ENCODE measurements at places on chromosomes 3 and 15.

GRCh38 chr15:38562278-38562677 is 2.3 kb downstream of the RASGRP1 start:
- DNase-seq, result no peak

DNA sequence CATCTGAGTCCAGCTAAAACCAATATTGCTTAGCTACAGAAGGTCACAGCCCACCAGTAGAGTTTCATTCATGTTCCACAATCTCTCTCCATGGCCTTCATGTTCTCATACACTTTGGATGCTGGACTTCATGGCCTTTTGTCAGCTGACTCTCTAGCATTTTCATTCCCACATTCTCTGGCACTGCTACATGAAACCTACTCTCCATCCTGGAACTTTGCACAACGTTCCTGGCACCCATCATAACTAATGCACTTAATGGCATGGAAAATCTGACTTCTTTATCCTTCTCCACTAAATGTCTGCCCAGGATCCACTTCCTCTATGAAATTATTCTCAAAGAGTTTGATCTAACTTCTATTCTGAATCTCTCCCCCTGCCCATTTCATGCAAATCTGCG is 56.9 kb downstream of the SLC9A9 start:
- no peak for DNase-seq

- no peak for DNase-seq
Observed at GRCh38 chr3:57298041-57298440, 5.6 kb upstream of the ASB14 start.

DNA sequence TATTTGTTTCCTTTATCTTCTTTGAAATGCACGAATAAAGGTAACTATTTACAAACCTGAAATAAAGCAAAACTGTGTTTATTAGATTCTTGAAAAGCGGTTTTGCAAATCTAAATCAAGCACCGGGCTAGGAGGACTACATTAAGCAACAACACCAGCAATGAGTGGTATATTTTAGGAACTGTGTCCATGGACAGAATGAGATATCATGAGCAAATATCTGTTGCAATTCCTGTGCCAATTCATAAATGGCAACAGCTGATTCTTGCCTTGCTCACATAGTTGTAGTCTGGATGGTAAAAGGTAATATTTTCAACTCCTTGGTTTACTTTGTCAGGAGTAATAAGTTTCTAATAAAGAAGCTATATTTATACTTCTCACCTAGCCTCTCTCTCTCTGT is 403.3 kb downstream of the LPP start:
- DNase-seq, result no peak

DNA sequence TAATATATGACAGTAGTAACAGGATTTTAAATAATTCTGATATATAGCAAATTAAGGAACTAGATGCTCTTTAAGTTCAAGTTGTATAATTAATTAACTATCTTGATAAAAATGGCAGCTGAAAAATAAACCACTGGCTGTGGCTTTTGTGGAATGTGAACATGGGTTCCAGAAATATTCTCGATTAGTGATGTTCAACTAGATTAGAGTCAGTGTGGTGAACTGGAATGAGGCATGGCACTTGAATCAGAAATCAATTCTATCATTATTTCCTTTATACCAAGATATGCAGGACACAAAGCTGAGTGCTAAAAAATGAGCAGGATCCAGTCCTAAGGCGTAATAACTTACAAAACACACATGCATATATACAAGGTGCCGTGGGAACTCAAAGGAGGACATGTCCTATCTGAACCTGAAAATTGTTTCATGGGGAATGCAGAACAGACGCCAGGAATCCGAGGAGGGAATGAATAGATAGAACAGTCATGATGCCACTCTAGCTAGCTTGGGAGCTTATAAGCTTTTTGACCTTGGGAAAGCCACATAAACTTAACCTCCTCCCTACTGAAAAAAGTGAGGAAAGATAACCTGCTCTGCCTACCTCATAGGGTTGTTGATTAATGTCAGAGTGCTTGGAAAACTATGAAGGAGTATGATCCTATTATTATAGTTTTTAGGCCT is 402.4 kb downstream of the PLCL2 start:
- no peak for DNase-seq

DNA sequence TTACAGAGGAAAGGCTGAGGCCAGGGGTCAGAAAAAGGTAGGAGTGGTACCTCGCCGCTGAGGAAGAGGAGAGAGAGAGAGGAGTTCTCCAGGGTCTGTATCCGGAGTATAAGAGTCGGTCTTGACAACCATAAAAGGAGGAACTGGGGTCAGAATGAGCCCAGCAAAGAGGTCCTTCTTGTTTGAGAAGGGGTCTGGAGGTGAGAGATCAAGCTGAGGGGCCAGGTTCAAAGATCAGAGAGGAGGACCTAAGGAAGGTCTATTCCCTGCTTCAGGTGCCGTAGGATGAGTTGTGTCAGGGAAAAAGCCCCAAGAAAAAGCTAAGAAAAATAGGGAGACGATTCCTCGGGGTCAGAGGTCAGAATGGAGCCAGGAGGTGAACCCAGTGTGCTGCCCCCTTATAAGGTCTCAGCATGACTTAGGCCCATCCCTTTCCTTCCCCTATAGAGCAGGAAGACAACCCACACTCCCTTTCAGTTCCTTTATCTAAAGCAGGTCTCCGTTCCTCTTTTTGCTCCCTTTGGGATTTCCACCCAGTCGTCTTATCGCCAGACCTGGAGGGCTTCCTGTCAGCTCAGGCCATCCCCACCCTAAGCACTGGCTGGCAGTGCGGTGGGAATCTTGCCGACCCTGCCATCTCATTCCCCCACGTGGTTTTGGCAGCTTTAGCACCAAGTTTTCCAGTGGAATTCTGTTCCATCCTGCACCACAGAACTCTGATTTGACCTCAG is 651 bp downstream of the MTMR14 start:
- no peak for DNase-seq

GRCh38 chr3:805326-805725 is 287.5 kb upstream of the CNTN6 start:
- no peak for DNase-seq

DNA sequence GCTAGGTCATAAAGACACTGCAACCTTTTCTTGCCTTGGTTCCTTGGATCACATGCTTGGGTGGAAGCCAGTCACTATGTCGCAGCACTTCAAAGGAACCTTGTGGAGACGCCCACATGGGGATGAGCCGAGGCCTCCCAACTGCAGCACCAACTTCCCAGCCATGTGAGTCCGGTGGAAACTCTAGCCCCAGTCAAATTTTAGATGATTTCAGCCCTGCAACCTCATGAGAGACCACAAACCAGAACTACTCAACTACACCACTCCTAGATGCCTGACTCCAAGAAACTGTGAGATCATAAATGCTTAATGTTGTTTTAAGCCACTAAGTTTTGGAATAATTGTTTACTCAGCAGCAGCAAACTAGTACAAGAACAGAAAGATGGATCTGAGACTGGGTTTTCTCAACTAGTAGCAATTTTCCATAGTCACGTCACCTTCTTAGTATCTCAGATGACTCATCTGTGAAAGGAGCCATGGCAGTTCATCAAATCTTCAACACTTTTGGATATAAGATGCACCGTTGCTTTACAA is 86.5 kb downstream of the MB21D2 start:
- no peak for DNase-seq

DNA sequence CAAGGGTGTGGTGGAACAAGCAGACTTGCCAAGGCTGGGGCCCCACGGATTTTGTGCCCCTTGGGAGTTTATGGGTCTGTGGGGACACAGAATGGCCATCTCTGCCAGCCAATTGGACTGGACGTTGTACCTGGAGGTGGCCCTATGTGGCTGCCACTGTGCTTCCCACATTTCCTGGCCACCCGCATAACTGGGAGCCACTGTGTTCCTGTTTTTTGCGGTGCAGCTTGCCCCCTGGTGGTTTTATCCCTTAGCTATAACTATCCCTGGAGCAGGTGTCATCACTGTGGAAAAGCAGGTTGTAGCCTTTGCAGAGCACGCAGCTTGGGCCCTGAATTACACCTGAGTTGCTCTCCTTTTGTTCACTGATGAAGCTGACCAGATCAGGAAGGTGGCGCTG is 306.3 kb downstream of the ZPLD1 start:
- DNase-seq, result no peak

DNA sequence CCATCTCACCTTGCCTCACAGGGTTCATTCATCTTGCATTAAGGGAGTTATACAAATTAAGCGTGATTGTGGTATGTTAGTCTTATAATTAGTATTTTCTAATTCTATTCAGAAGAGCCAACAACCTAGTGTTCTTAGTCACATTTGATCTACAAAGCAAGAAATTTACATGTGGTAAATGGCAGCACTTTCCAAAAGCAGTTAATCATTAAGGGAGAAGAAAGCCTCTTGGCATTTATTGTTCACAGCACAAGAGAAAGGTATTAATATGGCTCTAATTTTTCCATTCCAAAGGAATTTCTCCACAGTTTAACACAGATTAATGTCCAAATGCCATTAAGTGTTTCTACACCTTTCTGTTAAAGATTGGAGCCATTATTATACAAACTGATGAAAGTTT is 1077.1 kb downstream of the ZPLD1 start:
- DNase-seq, result no peak

DNA sequence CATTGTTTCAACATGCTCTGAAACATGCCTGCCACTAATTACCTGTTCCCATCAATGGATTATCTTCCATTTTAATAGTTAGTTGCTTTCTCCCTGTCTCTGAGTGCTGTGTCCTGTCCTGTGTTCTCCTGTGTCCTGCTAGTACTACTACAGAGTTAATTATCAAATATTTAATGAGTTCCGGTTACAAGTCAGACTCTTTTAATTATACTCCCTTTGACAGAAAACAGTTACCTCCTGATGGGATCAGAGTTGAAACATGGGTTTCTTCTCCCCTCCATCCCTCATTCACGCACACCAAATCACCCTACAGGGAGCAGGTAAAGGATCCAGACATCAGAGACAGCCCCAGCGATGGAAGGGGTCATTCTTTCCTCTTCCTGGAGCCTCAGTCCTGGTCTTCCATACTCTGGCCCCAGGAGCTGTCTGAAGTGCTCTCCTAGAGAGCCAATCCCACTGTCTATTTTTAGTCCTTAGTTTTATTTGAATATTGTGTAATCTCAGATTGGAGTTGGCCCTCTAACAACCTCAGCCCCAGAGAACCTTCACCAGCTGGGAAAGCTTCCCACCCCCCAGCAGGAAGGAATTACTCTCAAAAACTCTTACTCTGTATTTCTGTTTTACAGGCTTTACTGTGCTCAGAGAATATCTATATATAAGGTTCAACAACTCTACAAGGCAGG is 137.0 kb upstream of the C2CD4B start:
- no peak for DNase-seq

DNA sequence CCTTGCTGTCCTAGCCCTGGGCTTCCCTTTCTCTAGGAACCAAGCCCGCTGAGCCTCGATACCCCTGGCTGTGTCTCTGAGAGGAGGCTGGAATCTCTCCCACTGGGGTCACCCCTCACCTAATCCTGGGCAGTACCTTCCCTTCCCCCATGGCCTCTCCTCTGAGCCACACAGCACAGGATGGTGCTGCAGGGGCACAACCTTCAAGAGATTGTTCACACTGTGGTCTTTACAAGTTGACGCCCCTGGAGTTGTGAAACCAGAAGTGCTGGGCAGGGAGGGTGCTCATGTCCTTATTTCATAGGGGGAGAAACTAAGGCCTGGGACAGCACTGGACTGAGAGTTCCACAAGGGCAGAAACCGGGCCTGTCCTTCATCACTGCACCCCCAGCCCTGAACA is 70.9 kb upstream of the TMEM115 start:
- DNase-seq, result no peak

DNA sequence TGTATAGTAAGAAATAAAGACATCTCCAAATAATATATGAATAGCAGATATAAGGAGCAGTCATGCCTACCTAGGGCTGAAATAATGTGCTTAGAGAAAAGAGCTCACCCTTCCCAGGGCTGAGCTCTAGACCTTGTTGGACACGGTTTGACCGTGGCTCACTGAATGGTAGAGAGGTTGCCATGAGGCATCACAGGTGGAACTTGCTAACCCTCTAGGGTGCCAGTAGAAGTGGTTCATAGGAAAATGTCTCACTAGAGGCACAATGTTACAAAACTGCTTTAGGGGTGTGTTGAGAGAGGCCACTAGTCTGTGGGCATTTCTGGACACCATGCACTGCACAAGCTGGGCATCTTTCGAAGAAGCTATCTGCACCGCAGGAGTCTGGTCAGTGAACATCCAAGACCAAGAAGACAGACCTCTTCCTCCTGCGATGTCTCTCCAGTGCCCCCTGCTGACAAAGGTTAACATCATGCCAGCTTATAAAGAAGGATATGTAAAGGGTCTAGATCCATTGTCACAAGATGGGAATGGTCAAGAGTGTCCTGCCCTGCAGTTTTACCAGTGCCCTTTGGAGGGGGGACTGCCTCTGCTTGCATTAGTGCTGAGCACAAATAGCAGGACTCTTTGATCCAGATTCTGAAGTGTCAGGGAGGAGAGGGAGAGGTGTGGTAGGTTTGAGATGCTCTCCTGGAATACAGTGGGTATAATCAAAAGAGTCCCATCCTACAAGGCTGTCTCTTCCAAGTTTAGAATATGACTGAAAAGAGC is 266.8 kb downstream of the ZNF385D start:
- DNase-seq, result peak; percentile 46

- no peak for DNase-seq
Observed at GRCh38 chr3:124582196-124582595, 148.1 kb upstream of the UMPS start.

GRCh38 chr3:173739726-173740125 is 342.2 kb downstream of the NLGN1 start:
- no peak for DNase-seq

DNA sequence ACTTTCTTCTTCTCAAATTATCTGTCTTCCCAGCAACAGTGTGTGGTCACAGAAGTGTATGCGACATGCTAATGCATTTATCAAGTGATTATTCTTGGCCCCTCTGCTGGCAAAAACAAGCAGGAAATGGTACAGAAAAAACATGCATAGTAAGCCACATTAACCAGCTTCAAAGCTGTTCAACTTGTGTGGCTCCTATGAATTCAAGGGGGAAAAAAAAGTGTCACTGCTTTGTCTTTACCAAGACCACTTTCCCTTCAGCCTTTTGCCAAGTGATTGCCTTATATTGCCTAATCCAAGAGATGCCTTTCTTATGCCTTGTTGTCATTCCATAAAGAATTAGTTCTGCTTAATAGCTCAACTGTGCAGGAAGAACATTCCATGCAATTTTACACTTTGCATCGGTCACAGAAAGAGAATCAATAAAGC is 39.1 kb downstream of the PRTG start:
- DNase-seq, result peak; percentile 15

- DNase-seq, result no peak
Observed at GRCh38 chr3:58697561-58697960, 31.0 kb upstream of the FAM3D start.

- no peak for DNase-seq
Observed at GRCh38 chr3:172694573-172695246, 16.2 kb downstream of the NCEH1 start.

DNA sequence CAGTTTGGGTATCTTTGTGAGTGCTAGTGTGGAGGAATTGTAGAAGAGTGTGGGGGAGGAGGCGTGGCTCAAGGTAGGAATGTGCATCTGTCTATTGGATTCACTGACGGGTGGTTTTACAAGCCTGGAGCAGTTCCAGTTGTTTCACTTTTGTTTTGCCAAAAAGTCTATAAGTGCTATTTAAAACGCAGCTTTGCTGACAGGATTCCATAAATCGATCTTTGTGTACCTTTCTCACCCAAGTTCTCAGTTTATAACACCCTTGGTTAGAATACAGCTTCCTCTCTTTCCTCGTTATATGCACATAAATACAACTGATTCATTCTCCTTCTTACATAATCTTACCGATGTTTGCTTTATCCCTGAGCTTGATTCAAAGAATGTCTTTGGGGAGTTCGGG is 123.2 kb upstream of the UBE2E2 start:
- DNase-seq, result no peak
